ENCODE measurements at places on chromosomes 1 and 21.

GRCh38 chr1:192998536-192998935 lies 60.6 kb downstream of the UCHL5 start:
- no peak for DNase-seq

- no peak for DNase-seq
These were observed at the start of gene MEF2D for GRCh38 chr1:156500543-156500792. MEF2D (minus strand) TSS chr1:156500775; CDS start chr1:156483292, 17,483 bp downstream.

DNA sequence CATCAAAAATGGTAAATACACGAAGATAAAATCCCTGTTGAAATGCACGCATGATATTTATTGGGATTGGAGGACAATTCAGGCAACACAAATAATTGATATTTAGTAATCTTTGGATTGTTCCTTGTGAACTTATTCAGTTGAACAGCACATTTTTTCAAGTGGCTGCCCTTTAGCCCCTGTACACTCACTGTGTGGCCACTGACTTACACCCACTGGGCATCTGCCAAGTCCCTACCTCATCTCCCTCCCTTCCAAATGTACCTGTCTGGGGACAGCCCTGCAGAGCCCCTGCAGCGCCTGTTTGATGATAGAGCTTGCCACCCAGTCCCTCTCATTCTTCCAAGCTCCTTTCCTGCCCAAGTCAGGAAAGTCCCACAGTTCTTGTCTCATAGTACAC lies 154.3 kb downstream of the GLUL start:
- no peak for DNase-seq

DNA sequence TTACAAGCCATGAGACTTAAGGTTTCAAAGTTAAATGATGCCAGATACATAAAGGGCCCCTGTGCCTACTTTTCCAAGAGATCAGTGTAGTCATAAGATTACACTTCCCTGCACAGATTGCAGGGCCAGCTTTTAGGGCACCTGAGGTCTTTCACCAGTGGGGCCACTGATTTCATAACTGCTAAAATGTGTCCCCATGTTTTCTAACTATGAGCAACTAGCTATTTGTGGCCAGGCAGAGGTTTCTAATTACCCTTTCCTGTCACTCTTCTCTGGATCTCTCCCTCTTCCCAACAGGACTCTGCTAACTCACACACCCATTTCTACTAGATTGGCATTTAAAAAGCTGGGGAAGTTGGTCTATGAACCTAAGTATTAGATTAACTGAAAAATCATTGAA lies 207.1 kb upstream of the SGIP1 start:
- DNase-seq = no peak

DNA sequence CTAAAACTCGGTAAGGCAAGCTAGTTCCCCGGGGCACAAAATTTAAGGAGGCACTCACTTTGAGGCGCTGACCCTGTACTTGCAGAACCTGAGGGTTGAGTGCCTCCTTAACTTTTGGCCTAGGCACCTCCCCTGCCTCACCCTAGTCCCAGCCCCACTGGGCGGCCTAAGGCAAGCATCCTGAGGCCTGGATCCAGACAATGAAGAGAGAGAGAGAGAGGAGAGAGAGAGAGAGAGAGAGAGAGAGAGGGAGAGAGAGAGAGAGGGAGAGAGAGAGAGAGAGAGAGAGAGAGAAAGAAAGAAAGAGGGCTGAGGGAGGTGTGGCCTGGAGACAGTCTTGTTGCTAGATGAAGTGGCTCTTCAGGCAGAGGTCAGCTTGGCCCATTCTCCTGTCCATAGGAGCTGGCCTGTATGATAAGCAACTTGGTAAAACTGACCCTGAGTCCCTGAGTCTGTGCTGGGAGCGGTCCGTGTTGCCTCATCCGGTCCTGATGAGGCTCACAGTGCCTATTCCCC lies 7.4 kb upstream of the LRRN2 start:
- no peak for DNase-seq

DNA sequence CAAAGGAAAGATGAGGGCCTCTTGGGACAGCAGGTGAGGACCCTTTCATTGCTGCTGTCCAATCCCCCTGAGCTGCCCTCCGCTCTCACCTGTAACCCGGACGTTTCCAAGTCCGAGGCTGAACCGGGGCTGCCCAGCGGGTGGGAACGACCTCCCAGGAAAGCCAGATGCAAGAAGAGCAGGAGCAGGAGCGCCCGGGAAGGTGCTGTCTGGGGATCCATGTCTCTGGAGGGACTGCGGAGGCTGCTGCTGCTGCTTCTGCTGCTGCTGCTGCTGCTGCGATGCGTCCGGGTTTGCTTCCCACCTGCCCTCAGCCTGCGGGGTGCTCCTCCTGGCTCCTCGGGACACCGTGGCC lies at the start of gene NPPB:
Gene NPPB, minus strand, starts transcription at position 333 of the 355 bp plus-strand sequence. Its CDS starts 112 bp downstream, at position 221.
- no peak for DNase-seq

- no peak for DNase-seq
These were observed 8.7 kb upstream of the C2CD2 start for GRCh38 chr21:41962425-41962966.

GRCh38 chr21:46000731-46001641 lies 19.4 kb downstream of the COL6A1 start:
- DNase-seq = no peak

Data from NCI-H2171 (cell line).